ENCODE measurements at places on chromosomes 12 and 14.
A peak's percentile ranks its signal among the peaks of the same experiment; 100 is the strongest.

DNA sequence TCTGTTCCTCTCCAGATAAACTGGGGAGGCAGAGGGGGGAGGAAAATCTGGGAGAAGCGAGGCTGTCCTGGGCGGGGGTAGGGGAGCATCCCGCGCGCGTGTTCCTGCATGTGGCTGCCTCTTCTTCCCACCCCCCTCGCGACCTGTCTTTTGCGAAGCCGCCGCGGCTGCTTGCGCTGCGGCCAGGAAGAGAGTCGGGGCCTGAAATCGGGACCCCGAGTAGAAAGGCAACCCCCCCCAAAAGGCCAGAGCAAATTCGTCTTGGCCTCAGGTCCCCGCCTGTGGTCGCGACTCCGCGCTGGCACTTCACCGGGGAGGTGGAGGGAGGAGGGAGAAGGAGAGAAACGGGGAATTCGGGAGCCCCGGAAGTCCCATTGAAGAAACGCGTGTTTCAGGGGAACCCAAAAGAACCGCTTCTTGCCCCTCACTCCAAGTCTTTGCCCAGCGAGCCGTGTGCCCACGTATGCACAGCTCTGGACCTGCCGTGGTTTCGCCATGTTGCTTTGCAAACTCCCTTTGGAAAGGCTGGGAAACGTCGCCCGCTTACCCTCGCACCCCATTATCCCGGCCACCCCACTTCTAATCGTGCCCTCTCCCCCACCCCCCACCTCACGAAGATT lies 944 bp downstream of the CCND2 start:
- no peak for DNase-seq

GRCh38 chr14:48325486-48325885 lies 650.1 kb upstream of the MDGA2 start:
- DNase-seq = no peak

DNA sequence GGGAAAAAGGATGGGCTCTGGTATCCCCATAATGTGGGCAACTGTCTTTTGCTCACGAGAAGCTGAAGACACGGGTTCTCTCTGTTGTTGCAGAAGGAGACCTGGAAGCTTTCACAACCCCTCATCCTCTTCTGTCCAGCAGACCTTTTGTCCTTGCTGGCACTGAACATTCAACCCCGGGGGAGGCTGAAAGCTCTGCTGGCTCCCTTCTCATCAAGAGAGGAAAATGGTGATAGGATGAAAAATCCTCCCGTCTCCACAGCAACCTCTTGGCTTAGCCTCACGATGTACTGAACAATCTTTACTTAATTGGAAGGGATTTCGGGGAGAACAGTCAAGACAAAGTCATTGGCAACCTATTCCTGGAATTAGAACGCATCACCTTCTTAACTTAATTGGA lies 39.0 kb downstream of the ELK3 start:
- no peak for DNase-seq

DNA sequence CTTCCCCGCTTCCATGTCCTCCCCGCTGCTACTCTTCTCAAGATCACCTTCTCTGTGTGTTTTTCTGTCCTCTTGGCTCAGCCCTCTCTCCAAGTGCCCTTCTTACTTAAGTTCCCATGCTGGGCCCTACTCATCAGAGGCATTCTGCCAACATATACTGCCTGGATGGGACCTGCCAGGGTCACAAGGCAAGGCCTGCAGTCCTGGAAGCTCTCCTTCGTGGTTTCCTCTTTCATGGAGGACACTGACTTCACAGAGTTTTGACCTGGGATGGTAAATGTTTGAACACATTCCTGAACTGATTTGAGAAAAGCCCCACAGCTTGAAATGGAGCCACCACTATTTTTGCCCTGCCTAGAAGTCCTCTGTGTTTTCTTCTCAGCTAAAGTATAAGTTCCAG lies 140.9 kb downstream of the TMEM30B start:
- no peak for DNase-seq

GRCh38 chr12:124448241-124448954 lies 119.0 kb downstream of the NCOR2 start:
- no peak for DNase-seq

DNA sequence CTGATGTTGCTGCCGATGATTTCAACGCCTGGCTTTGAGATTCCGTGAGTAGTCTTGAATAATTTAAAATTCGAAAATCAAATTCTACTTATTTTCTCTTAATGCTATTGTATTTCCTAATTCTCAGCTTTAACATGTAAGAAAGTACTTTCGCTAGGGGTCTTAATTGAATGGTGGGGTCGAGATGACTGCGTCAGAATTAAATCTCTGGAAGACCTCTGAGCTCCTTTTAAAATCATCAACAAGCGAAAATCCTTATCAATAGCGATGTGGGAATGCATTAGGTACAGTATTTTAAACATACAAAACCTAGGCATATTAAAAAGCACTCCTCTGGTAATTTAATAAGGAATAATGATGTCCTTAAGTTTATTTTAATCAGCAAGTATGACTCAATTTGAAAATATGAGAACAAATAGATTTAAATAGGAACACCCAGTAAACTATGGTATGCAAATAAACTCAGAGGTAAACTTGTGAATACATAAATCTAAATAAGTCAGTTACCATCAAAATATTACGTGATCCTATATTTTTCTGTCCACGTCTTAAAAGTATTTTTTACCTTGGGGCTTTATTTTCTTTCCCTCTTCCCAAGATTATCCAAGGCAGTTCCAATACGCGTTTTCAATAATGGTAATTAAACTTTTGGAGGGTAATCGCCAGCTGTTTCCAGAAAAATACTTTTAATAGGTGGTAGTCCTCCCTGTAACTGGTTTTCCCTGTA lies 1.4 kb downstream of the FOXA1 start:
- no peak for DNase-seq

- DNase-seq = no peak
These were observed 172.0 kb downstream of the BCAT1 start for GRCh38 chr12:24776861-24777260.

DNA sequence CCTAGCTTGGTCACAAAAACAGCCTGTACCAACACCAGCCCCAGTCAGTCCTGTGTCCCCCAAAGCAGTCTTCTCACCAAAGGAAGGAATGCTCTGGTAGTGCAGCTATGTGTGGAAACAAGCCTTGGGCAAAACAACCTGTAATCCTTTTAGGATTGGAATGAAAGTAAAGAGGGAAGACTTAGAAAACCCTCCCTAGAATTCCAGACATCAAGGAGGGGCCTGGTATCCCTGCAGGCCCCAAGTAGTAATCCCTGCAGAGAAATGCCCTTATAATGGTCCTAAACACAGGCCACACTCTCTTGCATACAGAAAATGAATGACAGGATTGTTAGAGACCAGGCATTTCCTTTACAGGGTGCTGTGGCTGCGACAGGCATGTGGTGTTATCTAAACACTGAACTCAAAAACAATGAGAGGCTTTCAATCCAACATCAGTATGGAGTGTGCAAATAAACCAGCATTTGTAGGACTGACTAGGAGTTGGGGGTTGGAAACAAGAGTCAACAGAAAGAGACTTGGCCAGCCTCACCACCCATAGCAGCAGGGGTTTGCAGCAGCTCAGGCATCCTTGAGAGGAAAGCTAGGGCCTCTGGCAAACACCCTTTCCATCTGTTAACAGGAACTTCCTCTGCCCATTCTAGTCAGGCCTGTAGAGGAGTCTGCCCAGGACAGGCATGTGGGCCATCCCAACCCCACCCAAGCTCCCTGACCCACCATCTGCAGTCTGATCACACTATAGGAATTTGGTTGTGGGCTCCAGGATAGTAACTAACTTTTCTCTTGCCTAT lies 59.1 kb downstream of the DCAF5 start:
- DNase-seq = peak; percentile 27

DNA sequence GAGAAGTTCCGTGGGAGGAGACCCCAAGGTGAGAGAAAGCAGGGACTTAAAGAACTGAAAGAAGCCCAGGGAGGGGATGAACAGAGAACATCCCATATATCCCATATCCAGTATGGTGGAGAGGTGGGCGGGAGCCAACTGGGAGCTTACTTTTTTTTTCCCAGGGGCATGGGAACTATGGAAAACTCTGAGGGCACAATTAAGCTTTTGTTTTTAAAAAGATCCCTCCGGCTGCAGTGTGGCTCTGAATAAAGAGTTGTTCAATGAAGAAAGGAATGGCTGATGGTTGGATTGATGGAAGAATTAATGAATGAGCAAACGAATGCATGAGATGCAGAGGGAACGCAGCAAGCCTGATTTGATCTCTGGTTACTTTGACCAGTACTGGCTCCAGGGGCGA lies 12.6 kb downstream of the NTF3 start:
- DNase-seq = no peak

GRCh38 chr12:50778663-50779590 lies 15.0 kb downstream of the ATF1 start:
- no peak for DNase-seq

DNA sequence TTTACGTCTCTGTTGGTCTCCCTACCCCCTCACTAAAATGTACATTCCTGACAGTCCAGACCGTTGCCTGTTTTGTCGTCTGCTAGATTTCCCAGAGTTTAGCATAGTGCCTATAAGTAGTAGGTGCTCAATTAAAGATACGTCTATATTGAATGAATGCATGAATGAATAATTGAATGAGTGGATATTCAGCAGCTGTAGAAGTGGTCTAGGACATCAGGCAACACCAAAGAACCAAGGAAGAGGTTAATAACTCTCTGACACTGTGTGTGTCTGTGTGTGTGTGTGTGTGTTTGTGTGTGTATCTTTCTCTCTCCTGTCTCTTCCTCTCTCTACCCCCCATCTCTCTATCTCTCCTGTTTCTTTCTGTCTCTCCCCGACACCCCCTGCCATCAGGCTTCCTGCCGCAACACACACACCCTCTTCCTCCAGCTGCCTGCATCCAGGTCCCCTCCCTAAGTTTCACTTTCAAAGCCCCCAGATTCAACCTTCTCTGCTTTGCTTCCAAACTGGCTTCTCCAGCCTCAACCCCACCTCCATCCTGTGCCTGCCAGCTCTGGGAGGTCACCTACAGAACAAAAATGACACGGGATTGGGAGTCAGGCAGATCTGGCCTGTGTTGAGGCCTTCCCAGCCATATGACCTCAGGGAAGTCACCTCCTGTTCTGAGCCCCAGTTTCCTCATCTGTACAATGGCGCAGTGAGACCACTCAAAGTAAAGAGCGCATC lies 119.9 kb upstream of the NCOR2 start:
- no peak for DNase-seq

DNA sequence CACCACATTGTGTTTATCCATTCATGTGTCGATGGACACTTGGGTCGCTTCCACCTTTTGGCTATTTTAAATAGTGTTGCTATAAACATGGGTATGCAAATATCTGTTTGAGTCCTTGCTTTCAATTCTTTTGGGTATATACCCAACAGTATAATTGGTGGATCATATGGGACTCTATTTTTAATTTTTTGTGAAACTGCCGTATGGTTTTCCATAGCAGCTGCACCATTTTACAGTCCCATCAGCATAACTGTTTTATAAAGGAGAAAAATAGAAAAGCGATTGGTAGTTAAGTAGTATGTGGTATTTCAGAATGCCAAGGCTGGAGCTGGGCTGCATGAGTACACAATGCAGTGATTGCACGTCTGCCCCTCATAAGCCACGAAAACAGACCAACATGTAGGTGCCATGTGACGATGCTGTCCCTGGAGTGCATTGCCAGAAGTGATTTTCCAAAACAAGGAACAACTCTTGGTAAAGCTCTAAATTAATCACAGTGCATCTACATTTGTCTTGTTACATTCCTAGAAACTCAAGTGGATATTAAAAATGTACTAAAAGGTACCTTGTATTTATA lies 83.5 kb downstream of the C12orf75 start:
- DNase-seq = no peak

DNA sequence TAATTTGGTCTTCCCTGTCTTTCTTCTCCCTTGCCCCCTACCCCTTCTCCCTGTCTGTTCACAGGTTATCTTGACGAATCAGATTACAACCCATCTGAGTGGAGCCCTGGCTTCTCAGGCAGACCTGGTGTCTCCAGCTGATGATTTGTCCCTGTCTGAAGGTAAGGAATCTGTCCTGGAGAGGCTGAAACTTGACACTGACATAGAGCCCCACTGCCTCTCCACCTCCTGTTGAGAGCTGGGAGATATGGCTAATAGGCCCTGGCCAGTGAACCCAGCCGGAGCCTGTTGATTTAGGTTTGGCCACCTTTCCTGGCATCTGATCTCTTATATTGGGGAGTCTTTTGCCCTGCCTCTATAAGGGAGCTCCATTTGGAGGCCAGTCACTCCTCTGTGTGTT lies 472.2 kb downstream of the RAD51B start:
- no peak for DNase-seq

DNA sequence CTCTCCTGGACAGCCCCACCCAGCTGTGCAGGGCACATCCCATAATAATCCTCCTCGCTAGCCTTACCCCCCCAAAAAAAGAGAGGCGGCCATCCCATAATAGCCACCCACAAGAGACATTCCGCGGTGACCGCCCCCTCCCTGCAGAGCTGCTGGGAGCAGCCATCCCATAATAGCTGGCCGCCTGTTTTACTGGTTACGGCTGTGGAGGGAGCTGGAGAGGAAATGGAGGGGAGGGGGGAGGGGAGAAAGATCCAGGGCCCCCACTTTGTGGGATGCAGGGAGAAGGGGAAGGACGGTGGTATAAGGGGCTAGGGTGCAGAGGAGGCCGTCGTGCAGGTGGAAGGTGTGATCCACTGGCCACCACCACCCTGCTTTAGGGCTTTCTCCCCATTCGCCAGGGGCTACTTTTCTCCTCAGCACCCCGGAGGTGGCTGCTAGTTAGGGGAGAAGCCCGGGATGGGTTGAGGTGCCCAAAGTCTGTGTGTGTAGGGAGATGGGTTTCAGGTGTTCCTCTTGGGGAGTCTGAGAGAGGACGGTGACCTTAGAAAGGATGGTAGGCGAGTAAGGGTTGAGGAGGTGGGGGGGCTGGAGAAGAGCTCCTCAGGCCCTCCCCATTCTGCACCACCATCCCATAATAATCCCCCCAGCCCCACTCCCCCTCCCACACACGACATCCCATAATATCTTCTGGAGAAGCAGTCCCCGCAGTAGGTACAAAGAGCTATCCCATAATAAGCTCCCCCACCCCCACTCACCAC lies 6.0 kb upstream of the CHD4 start:
- no peak for DNase-seq

- DNase-seq = no peak
These were observed 16.0 kb downstream of the FZD10 start for GRCh38 chr12:130178282-130178681.

- no peak for DNase-seq
These were observed 81.7 kb upstream of the TMEM263 start for GRCh38 chr12:106873983-106874382.

- peak; percentile 74 for DNase-seq
These were observed 55.5 kb downstream of the TTC7B start for GRCh38 chr14:90760591-90761316.

- no peak for DNase-seq
These were observed 10.5 kb downstream of the GPR137C start for GRCh38 chr14:52563120-52563519.

- DNase-seq = no peak
These were observed 52.3 kb upstream of the TRIM9 start for GRCh38 chr14:51147183-51147582.

DNA sequence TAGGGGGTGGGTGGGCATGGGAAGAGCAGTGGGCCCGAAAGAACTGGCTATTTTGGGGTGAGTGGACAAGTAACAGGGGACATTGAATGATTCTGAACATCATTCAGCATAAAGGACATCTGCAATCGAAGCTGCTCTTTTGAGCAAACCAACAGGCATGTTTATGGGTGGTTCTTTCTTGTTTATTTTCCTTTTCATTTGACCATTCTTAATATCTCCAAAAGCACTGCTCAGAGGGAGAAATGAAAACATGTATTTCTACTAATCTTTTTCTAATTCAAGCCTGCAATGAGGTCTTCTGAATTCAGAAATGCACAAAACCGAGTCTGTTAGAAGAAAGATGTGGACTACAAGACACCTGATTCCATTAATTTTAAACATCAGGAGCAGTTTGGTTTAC lies 54.0 kb downstream of the NUAK1 start:
- DNase-seq = no peak

Measured in NCI-H446 (cell line).